Common myeloid progenitor, CD34-positive (primary cell): ENCODE measurements at places on chromosomes 7 and 10.

DNA sequence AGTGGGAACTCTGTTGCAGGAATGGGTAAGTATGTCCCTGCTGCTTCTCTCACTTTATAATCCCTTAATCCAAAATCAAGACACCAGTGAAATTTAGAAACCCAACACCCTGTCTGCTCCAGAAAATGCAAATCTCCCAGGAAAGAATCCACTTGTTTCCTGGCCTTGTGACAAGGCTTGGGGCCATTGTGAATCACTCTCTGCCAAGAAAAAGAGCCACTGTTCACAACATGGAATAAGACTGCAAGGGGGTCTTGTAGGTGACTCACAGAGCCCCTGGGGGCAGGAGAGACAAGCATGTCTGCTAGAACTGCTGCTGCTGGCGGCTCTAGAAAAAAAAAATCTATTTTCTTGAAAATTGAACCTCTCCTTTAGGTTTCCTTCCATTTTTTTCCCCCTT, 191.2 kb downstream of the SORCS1 start:
- no peak for DNase-seq

DNA sequence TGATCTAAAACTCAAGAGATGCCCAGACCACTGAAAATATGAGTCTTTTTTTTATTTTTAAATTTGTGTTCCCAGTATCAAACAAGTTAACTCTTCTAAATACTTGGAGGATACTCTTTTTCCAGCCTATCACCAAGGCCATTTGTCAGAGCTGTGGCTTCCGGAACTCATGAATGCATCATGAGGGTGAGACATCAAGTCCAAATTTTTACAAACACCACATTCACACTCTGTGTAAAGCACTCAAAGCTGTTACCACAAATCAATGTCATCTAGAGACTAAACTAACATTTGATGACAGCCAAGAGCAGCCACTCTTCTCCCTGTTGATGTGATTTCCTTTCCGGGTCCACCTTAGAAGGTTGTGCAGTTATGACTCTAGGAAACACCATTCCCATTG, 43.8 kb upstream of the ARID5B start:
- no peak for DNase-seq

- no peak for DNase-seq
These were observed 233.1 kb upstream of the TCF7L2 start for GRCh38 chr10:112716924-112717413.

GRCh38 chr7:100493476-100494264, 9.9 kb downstream of the NYAP1 start:
- DNase-seq, result no peak

- peak; percentile 95 for DNase-seq
These were observed 67.4 kb downstream of the HHEX start for GRCh38 chr10:92757066-92757710.

DNA sequence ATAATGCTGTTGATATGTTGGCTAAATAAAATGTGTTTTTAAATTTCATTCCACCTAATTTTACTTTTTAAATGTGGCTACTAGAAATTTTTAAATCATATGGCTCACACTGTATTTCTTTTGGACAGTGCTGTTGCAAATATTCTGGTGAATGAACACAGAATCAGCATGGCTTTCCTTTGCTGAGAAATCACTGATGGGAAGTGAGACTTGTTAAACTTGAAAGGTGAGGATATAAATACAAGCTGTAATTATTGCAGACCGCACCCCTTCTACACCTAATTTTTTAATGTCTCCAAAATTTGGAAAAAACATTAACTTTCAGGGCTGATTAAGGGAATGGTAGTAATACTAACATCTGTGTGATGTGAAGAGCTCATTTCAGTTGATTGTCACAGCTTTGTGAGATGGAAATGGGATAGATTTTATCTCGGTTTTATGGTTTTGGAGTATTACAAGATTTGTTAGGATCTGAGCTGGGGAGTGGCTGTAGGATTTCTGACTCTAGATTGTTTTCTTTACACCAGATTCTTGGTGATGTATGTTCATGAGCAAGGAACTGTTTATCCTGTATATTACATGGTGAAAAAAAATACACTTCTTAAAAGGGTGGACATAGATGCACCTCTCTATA, 1.3 kb downstream of the MIOS start:
- no peak for DNase-seq

GRCh38 chr10:100025576-100025975, 15.8 kb upstream of the DNMBP start:
- no peak for DNase-seq

DNA sequence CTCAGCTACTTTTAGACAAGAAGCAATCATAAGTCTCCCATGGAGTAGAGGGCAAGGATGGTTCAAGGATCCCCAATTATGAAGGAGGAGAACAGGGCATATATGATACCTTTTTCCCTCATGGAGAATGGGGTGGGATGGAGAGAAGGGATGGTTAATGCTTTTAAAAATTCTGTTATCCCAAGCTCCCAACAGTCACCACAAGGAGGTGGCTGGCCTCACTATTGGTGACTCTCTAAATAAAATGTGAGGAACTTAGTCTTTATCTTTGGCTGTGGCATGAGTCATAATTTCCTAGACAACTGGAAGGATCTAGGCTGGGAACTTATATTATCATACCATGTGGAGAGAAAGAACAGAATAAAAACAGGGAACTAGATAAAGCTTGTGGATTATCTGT, 297.0 kb downstream of the PHTF2 start:
- no peak for DNase-seq

DNA sequence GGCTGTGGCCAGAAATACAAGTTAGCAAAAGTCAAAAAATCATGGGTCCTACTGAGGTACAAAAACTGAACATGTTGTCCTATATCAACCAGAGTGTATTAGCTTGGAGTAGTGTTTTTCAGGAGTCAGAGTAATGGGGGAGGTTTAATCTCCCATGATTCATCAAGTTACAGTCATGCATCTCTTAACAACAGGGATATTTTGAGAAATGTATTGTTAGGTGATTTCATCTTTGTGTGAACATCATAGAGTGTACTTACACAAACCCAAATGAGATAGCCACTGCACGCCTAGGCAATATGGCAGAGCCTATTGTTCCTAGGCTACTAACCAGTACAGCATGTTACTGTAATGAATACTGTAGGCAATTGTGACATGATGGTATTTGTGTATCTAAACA, 14.9 kb upstream of the TES start:
- DNase-seq, result no peak

DNA sequence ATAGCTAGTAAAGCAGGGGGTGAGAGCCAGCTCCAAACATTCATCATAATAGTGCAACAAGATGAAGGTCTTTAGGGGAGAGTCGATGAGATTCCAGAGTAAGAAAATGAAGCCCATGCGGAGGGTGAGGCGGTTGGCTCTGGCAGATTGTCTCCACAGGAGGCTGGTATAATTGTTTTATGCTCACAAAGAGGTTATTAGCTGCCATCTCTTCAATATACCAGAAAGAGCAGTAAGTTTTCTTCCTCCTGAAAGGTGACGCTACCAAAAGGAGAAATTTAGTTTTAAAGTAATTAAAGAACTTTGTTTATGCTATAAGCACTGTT, 59.2 kb upstream of the KCNIP2 start:
- no peak for DNase-seq

- DNase-seq, result no peak
These were observed 4.6 kb downstream of the STEAP2 start for GRCh38 chr7:90216080-90216674.
